ENCODE measurements at places on chromosomes 7 and 10.

DNA sequence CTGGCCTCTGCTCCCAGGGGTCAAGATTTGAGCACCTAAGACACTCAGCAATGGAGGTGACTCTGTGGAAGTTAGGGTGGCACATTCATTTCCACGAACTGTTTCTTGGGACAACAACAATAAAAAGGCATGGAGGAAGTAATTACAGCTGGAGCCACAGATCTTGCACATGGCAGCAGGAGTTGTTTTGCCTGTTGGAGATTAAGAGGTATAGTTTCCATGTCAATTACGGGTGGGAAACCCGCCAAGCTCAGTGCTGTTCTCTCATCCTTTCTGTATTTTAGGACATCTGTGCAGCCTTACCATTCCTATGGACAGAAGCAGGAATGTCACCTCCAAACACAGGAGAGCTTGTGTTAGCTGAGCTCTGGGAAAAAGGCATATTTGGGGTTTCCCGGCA, 201.2 kb downstream of the SNX10 start:
- DNase-seq, result no peak

DNA sequence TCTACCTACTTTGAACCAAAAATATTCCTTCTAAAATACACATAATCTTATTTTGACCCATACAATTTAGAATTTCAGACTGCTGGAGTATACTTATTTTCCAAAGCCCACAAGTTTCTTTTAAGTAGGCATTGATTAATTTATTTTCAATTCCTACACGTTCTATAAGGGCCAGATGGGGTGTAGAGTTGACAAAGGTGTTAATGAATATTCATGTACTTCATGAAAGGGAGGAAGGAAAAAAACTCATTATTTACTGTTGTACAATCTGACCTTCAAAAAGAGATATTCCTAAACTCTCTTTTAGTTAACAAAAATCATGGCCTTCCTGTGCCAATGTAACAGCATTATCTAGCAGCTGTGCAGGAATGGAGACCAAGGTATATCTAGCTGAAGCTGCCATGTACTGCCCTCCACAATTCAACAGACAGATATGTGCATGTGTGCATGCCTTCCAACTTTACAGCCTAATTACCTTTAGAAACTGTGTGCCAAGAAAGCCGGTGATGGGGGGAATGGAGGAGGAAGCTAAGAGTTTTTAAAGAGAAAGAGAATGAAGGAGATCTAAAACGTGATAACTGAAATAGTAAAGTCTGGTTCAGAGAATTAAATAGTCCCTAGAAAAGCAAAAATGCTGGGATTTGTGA, 108.9 kb downstream of the UPF2 start:
- DNase-seq, result no peak

- DNase-seq, result no peak
Observed at GRCh38 chr10:15361131-15361530, 10.0 kb downstream of the FAM171A1 start.

- no peak for DNase-seq
Observed at GRCh38 chr7:51062222-51062987, 254.2 kb downstream of the COBL start.

DNA sequence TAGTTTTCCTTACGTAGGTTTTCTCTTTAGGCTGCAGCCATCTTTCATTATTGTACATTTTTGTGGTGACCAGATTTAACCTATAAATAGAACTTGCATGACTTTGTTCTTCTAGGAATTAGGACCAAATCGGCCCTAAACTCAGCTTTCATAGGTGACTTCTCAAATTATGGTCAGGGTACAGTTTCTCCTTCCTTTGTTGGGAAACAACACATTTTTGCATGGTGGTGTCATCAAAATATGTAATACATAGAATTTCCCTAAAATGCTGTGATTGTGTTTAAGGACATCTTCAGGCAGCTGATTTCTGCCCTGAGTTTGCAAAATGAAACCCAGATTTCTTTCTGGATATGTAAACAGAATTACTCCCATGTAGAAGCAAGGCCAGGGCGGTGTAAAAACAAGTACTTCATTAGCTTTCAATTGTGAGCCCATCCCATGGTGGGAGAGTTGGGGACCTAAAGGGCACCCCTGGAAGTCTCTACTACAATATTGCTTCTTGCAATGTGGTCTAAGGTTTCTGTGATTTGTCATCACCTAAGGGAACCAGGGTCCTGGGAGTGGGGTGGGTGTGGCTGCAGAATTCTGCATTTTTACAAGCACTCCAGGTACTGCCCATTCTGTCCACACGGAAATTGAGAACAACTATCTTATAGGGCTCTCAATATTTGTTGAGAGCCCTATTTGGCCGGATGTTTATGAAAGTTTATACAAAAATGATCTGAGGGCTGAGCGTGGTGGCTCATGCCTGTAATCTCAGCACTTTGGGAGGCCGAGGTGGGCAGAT, 121.0 kb upstream of the FAM171A1 start:
- DNase-seq, result no peak

DNA sequence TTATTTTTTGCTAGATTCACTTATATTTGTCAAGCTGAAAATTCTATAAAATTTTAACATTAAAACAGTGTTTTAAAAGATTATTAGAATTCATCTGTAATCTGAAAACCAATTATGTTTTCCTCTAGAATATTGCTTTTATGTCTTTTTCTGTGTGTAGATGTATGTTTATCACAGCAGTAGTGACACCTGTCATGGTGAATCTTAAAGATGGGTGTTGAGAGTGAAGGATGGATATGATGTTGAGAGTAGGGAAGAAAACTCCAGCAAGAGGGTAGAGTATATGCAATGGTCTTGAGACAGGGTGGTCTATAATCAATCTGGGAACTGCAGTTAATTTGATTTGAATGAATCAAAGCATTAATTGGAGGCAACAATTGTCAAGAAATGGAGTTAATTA, 336.9 kb upstream of the CDC14C start:
- DNase-seq, result no peak

DNA sequence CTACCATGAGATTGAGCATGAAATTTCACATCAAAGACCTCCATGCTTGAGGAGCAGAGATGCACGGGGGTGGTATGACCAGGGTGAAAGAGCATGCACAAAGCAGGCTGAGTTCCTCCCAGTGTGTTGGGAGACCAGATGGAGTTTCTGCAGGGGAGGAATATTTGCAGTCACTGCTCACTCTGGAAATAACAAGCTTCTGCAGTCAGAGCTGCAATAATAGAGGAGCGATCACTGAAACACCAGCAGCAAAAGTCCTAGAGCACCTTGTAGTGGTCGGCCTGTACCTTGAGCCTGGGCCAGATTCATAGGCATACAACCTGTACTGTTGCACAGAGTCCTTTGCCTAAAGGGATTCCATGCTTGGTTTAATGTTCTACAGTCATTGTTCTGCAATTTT, 184.5 kb upstream of the SP8 start:
- DNase-seq, result no peak

- no peak for DNase-seq
Observed at GRCh38 chr7:74027683-74028320, at the start of gene ELN. Gene ELN (plus strand): TSS chr7:74028173. CDS start chr7:74028188, 15 bp downstream.

DNA sequence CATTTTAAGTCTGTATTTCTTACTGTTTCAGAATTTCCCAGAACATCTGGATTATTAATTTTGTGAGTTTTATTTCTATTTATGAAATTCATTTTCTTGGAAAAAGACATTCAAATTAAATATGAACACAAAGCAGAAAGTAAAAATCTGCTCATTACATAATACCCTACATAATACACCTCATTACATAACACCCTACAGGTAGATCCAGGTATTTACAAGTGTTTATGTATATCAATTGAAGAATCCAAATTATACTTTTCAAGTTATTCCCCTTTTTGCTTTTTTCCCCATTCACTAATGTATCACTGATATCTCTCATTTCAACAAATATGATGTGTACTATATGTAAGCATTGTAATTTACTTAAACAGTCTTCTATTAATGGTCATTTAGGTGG, 129.1 kb downstream of the USP6NL start:
- DNase-seq, result no peak

DNA sequence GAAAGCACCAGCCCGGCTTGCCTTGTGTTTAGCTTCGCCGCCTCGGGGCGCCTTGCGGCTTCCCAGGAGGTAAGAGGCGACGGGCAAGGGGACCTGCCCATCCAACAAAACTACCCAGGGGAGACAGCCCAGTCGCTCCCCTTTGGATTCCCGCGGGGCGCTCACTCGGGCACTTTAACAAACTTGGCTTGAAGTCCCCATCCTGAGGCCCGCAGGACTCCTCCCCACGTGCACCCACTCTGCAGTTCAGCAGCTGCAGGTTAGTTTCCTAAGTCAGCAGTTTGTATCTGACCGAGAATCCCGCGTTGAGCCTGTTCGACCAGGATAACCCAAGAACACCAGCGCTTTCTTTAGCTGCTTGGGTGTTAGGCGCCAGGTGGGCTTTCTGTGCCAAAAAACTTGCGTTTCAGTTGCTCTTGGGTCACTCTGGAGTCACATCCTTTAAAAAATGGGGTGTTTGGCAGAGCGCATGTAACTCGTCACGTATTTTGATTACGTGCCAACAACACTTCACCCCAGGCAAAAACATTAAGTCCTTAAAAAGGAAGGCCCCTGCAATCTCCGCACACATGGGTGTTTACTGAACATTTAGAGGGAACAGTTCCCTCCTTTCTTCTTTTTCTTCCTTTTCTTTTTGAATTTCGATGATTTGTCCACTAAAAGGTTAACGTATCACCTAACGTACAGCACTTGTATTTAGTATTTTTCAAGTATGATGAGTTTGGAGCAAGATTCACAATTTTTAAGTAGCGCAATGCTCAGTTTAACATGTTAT, 876 bp downstream of the DNAH11 start:
- DNase-seq, result no peak

GRCh38 chr7:150801946-150802771, 1.6 kb downstream of the TMEM176A start:
- no peak for DNase-seq

DNA sequence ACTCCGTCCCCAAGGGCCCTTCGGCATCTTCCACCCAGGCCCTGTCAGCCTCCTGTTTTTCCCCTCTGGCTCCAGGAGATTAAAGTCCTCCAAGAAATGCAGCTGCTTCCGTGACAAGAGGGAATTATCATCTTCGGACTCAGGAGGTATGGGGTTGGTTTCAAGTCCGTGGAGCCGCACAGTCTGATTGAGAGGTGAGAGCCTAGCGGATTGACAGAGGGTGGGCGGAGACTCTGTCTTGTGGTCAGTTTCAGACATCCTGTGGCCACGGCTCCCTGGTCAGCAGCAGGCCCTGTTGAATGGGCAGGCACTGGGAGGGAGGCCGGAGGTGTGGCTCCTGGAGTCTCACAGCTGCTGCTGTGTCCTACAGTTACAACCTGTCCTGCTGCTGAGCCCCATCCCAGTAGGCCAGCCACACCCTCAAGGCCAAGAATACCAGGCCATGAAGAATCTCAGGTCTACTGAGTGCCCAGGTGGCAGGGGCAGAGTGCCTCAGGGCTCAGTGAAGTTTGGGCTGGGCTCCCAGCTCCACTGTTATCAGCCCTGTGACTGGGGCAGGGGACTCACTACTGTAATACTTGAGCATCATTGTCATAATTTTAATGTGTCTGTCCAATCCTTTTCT, 49.3 kb upstream of the ZNF716 start:
- no peak for DNase-seq

GRCh38 chr7:106599343-106599698, 61.6 kb downstream of the CCDC71L start:
- peak; percentile 52 for DNase-seq

DNA sequence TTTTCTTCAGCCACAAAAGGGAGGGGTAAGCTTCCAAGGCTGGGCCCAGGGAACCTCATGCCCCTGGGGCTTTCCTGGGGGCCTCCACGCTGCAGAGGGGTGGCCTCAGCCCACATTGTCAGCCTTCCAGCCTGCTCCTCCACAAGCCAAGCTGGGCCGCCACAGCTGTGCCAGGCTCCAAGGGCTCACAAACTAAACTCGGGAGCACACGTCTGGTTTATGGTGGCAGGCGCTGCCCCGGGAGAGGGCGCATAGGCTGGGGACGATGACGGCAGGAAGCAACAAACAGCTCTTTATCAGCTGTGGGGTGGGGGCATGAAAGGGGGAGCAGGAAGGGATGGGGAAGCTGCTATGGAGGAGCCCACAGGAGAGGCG, 6.3 kb upstream of the CDH23 start:
- DNase-seq, result no peak

GRCh38 chr10:86164960-86165630, 201.5 kb downstream of the GRID1 start:
- DNase-seq, result no peak

GRCh38 chr7:78260826-78261225, 462.3 kb downstream of the PHTF2 start:
- DNase-seq, result no peak

DNA sequence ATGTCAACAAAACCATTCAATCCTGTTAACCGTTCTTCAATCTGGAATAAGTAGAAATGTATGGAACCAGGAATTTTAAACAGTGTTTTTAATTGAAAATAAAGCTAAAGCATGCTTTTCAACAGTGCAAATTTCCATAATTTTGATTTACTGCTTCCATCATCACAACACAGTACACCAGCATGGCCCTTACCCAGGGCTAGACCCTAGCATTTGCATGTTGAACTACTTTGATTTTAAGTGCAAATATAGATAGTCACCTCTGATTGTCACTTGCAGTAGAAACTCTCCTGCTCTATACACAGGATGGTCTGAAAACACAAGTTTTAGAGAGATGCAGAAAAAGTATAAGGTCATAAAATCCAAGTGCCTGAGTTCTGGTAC, 12.1 kb downstream of the SKIDA1 start:
- no peak for DNase-seq

GRCh38 chr10:58385784-58386112, 538 bp downstream of the TFAM start:
- DNase-seq, result no peak

GRCh38 chr10:101879456-101880231, 36.0 kb upstream of the KCNIP2 start:
- DNase-seq, result no peak

DNA sequence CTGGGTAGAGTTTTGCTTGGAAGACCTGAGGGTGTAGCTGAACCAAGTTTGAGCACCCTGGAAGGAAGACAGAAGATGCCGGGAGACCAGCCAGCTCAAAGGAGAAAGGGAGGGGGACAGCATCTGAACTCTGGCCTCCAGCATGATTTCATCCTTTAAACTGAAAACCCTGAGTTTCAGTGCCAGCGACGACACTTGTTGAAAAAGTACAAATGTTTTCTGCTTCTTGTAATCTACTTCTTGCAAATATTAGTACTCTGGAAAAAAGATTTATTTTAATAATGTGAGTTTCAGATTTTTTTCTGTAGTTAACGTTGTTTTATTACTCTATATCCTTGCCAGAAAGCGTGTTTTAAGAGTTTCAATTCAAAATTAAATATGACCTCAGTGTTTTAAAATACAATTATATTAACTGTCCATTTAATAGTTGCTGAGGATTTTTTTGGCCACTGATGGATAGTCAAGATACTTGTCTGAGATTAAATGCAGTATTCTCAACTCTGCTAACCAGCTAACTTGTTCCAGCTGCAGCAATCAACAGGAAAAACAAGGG, 227.7 kb downstream of the MGMT start:
- no peak for DNase-seq

DNA sequence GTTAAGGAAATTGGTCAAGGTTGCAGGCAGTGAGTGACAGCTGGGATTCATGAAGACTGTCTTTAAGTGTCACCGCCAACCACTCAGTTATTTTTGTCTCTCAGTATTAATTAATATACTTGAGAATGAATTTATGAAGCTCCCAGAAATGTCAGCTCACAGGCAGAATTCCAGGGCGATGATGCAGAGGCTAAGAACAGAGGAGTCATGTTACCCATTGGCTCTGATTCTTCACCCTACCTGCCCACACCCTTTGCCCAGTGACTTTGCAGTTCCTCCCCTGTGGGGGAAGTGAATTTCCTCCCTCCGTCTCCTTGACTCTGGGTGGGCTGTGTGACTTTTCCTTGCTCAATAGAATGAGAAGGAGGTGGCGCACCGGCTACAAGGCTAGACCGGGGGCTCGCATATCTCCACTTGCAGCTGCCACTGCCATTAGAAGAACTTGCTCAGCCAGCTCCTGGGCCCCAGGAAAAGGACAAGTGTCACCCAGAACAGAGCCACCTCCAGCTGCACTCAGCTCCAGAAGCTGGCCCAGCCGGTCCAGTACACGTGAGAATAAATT, 157.1 kb upstream of the PRKCQ start:
- DNase-seq, result no peak

Measured in LNCaP clone FGC (cell line).